SHP77 treated with DMSO at 0.1 percent for 48 hours (cell line): ENCODE measurements at places on chromosomes 4 and X.

GRCh38 chrX:16039834-16040233 is 83.5 kb upstream of the GRPR start:
- no peak for DNase-seq

- no peak for DNase-seq
Observed at GRCh38 chr4:151921386-151921785, 160.6 kb upstream of the GATB start.

DNA sequence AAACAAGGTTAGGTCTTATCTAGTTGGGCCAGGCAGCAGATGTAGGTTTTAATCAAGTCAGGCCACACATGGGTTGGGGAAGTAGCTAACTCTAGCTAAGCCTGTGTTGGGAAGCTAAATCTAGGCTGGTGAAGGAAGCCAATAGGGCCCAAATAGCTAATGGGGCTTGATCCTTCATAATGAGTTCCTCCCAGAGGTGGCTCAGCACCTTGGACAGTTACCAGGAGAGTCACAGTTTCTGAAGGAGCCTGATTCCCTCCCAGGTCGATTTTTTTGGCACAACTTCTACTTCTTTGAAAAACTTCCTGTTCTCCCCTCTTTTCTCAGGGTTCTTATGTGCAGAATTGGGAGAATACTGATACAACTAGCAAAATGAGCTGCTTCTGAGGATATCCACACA is 242.5 kb upstream of the PRPS2 start:
- no peak for DNase-seq

- DNase-seq: peak; percentile 4
Observed at GRCh38 chrX:121308276-121308805, 260.9 kb downstream of the GLUD2 start.

GRCh38 chr4:157246964-157247363 is 26.4 kb downstream of the GRIA2 start:
- DNase-seq: no peak

DNA sequence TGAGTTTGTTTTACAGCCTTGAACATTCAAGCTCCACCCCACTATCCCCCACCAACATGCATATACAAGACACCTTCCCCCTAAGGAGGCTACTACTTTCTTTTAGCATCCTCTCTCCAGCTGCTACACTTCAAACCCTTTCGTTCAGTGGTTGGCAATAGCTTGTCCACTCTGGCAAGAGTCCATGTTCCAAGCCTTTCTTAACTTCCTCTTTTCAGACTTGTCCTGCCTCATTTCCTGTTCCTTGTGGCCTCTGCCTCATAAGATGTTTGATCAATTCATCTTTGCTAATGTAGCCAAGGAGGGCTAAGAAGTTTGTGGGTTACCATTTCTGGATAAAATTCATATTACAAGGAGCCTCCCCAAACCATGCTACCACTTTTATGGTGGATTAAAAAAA is 20.8 kb upstream of the ZCCHC12 start:
- DNase-seq: no peak

DNA sequence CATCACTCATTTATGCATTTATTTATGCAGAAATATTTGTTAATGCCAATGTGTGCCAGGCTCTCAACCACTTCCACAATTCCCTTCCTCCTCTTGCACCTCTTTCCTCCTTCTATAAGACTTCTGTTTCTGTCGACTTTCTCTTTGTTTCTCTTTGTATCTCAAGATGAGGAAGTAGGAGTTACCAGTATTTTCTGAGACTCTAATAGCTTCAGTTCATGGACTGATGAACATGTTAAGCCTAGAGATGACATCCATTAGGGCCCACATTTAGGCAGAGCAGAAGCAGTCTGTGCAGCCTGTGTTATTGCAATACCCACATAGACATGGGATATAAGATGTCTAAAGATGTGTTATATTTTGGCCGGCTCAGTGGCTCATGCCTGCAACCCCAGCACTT is 241.8 kb upstream of the SMIM31 start:
- no peak for DNase-seq

DNA sequence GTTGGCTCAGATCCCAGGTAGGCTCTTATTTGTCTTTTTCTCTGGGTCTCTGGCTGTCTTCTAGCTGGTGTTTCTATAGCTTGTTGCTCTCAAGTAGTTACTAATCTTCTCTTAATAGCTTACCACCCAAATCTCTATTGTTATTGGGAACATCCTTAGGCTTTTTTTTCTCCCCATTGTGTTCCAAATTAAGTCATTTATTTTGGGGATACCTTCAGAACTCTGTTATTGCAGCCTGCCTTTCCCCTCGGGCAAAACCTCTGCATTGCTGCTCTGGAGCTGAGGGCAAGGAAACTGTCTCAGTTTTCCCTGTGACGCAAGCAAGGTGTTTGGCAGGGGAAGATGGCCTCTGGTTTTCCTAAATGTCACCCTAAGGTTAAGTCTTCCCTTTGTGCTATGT is 338.1 kb upstream of the ZCCHC13 start:
- DNase-seq: no peak

DNA sequence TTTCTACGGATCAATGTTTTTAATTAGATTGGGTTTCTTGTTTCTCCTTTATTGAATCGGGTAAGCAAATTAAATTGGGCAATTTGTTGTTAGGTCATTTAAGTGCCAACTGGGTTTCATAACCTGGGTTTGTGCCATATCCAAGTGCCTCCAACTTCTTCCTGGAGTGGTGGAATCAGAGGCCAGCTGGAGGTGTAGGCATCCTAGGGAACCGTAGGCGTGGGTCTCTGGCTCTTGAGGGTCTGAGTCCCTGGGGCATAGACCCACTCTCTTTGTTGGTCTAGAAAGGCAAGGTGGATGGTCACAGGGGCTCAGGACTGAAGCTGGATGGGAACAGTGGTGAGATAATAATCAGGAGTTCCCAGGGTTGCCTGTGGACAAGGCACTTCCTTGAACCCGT is 18.3 kb downstream of the CNGA2 start:
- DNase-seq: no peak

- no peak for DNase-seq
Observed at GRCh38 chr4:52203351-52203750, 152.2 kb downstream of the SPATA18 start.

DNA sequence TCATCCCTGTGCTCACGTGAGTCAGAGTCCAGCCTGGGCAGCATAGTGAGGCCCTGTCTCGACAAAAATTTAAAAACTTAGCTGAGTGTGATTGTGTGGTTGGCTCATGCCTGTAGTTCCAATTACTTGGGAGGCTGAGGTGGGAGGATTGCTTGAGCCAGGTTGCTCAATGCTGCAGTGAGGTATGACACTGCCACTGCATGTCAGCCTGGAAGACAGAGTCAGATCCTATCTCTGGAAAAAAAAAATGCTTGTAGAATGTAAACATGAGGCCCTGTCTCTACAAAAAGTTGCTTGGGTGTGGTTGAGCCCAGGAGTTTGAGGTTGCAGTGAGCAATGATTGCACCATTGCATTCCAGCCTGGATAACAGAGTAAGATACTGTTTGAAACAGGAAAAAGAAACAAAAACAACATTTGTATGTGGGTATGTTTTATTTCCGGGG is 11.3 kb upstream of the YTHDC1 start:
- DNase-seq: no peak

- DNase-seq: no peak
Observed at GRCh38 chr4:89243733-89244252, 63.8 kb downstream of the GPRIN3 start.

DNA sequence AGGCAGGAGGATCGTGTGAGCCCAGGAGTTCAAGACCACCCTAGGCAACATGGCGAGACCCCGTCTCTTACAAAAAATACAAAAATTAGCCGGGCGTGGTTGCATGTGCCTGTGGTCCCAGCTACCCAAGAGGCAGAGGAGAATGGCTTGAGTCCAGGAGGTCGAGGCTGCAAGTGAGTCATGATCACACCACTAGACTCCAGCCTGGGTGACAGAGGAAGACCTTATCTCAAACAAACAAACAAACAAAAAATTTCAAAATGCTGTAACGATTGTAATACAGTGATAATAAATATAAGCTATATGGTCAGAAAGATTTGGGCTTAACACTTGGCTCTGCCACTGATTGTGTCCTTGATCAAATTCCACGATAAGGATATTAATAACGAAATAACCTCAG is 24.2 kb downstream of the SLC25A4 start:
- DNase-seq: no peak

DNA sequence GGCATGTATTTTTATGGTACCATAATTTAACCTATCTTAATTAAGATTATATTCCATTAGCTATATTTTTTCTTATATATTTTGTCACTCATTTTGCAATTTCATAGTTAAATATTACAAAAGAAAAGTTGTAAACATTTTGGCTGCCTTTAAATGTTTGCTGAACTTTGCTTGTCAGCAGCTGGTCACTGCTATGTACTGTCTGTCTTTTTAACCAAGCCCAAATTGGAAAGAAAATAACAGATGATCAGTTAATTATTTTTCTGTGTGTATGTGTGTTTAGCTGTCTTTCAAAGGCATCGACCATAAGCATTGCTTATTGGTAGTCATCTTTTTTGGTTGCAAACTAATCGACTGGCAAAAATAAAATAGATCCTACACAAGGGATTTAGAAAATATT is 54.4 kb upstream of the SMAD1 start:
- no peak for DNase-seq

DNA sequence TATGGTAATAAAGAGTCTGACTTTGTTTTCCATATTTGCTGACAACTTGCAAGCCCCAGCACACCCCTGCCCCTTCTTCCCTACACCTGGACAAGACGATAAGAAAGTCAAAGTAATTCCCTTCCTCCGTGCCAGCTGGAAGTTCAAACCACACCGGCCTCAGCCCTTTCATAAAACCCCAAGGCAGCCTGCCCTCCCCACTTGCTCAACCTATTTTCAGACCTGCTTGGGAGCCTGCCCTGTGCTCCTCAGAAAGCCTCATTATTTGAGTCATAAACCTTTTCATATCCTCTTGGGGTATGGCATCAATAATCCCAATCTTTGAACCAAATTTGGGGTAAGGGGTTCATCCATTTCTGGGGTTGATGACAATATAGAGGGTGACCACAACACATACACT is 29.5 kb downstream of the NIPAL1 start:
- DNase-seq: no peak

GRCh38 chr4:113064244-113064643 is 14.8 kb downstream of the ANK2 start:
- peak; percentile 87 for DNase-seq

- DNase-seq: no peak
Observed at GRCh38 chr4:106806158-106806797, 229.8 kb downstream of the DKK2 start.

DNA sequence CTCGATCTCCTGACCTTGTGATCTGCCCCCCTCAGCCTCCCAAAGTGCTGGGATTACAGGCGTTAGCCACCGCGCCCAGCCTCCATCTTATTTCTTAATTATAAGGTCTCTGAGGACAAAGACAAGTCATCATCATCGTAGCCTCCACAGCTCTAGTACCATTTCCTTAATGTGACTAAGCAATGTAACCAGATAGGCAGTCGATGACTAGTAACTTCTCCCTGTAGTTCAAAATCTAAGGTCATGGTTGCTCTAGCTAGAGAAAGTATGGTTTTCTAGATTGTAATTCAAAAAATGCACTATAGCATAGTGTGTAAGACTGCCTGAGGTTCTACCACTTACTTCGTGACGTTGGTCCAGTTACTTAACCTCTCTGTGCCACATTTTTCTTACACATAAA is 6.9 kb downstream of the SLC39A8 start:
- no peak for DNase-seq

DNA sequence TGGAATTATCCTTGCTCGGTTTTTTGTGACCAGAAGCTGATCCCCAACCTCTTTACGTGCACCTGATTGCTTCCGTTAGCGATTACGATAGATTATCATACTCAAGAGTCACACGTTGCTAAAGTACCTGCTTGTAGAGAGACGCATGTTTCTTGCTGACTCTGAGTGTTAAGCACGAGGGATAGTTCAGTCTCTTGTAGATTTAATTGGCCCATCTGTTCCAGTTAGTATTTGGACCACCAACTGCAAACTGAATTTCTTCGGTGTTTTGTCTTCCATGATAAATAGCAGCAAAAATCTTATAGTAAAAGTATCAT is 516 bp upstream of the COX18 start:
- peak; percentile 84 for DNase-seq

- DNase-seq: no peak
Observed at GRCh38 chr4:156901871-156902270, 69.7 kb downstream of the PDGFC start.

DNA sequence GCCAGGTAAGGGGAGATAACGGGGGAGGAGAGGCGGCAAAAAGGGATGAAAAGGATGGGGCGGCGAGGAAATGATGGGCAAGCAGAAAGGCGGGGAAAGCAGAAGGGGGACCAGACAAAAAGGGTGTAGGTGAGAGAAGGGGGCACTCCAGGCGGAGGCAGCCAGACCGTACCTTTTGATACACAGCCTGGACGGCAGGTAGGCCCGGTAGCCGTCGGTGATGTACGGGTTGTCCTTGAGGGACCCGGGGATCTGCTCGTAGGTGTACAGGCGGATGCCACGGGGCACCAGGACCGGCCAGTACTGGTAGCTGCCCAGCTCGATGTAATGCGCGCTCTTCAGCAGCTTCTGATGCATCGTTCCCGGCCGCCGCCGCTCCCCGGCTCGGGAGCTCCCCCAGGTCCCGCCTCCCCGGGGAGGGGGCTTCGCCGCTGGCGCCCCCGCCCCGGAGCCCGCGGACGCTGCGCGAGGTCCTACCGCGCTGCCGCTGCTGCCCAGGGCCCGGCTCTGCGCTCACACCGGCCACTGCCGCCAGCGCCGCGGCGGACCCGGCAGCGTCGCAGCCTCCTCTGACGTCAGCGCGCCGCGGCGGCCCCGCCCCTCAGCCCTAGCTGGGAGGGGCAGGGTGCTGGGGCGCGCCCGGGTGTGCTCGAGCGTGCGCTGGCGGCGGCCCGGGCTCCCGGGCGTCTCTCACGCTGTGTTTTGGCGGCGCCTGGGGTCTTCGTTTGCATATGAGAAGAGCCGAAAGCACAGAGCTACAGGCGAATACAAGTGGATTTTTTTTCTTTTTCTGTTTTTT is at the start of gene PAQR3:
Gene PAQR3, minus strand, starts transcription at position 571 of the 799 bp plus-strand sequence. Its CDS starts 214 bp downstream, at position 357.
- peak; percentile 78 for DNase-seq

DNA sequence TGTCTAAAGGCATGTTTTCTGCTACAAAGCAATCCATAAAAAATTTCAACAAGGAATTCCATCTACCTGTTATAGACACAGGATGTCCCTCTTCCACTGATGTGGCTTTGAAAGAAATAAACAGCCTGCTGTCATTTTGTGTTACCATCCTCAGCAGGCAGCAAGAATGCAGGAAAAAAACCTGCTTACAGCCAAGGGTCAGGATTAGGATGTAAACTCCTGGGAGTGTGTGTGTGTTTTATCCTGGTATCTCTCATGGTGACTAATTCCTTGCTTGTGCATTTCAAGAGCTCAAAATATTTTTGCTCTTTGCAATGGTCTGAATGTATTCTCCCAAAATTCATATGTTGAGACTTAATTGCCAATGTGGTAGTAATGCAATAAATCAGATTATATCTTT is 28.6 kb upstream of the SFRP2 start:
- DNase-seq: no peak

DNA sequence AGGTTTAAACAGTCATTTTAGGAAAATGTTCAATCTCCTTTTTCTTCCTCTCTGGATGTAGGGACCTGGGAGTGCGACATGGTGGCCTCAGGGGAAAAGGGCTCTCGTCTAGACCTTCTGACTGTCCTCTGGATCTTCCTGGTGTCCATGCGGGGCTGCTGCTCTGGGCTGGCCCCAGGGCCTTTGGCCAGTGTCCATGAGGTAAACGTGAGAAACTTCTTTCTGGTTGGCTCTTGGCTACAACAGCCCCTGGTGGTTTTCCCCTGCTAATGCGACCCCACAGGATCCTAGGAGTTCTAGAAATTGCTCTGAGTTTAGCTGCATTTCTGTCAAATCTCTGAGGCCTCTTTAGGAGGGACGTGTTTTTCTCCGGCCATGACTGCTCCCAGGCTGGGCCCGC is 85.7 kb downstream of the MFAP3L start:
- DNase-seq: no peak
